Central memory CD8-positive, alpha-beta T cell (primary cell): ENCODE measurements at places on chromosomes 11 and 22.

GRCh38 chr11:44190883-44191230, 95.4 kb downstream of the EXT2 start:
- H3K27ac ChIP-seq: no peak overlapping the region
- H3K36me3 ChIP-seq: peaks cover 3% of the 10 kb centered on the region
- no peaks in the 10 kb centered on the region for H3K27me3 ChIP-seq

- DNase-seq: no peak
- peaks cover 29% of the 10 kb centered on the region for H3K36me3 ChIP-seq
- no peaks in the 10 kb centered on the region for H3K27me3 ChIP-seq
- H3K4me1 ChIP-seq: peaks cover 52% of the 10 kb centered on the region
These were observed 4.0 kb downstream of the NAP1L4 start for GRCh38 chr11:2987881-2988861.

DNA sequence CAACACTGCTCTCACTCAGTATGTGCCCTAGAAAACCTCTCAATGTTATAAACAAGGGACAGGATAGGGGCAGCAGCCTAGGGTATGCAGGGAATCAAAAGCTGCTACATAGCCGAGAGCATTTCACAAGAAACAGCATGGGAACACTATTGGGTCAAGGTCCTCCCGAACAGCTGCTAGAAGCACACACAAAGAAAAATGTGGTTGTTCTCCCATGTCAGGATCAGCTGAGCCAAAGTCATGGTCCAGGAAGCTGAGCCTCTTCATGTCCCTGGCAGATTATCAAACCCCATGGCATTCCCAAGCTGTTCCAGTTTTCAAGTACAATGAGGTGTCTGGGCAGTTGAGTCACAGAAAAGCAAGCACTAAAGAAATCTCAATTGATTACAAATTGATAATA, 21.0 kb upstream of the GDPD4 start:
- H3K36me3 ChIP-seq: peaks cover 5% of the 10 kb centered on the region
- no peak overlapping the region for H3K4me3 ChIP-seq
- H3K4me1 ChIP-seq: no peaks in the 10 kb centered on the region
- DNase-seq: no peak

DNA sequence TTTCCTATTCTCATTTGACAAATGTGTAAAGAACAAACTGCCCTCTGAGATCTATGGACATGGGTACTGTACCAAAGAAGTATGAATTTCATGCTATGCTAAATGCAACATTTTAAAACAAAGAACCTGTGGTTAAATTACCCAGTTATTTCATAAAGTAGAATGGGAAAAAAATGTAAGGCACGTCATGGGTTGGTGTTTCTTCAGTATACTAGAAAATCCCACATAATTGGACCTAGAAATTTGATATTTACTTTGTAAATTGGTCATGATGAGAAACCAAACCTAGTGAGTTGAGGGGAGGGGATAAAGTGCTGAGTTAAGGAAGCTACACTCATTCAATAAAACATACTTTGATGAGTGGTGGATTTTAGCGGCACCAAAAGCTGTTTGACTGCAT, 104.1 kb downstream of the ALX4 start:
- no peak for DNase-seq
- H3K4me3 ChIP-seq: no peak overlapping the region
- no peaks in the 10 kb centered on the region for H3K4me1 ChIP-seq
- H3K27ac ChIP-seq: no peak overlapping the region
- peaks cover 14% of the 10 kb centered on the region for H3K36me3 ChIP-seq
- no peaks in the 10 kb centered on the region for H3K27me3 ChIP-seq

- no peaks in the 10 kb centered on the region for H3K27me3 ChIP-seq
- DNase-seq: no peak
- H3K27ac ChIP-seq: no peak overlapping the region
These were observed 72.0 kb downstream of the LARGE1 start for GRCh38 chr22:33848251-33848650.

DNA sequence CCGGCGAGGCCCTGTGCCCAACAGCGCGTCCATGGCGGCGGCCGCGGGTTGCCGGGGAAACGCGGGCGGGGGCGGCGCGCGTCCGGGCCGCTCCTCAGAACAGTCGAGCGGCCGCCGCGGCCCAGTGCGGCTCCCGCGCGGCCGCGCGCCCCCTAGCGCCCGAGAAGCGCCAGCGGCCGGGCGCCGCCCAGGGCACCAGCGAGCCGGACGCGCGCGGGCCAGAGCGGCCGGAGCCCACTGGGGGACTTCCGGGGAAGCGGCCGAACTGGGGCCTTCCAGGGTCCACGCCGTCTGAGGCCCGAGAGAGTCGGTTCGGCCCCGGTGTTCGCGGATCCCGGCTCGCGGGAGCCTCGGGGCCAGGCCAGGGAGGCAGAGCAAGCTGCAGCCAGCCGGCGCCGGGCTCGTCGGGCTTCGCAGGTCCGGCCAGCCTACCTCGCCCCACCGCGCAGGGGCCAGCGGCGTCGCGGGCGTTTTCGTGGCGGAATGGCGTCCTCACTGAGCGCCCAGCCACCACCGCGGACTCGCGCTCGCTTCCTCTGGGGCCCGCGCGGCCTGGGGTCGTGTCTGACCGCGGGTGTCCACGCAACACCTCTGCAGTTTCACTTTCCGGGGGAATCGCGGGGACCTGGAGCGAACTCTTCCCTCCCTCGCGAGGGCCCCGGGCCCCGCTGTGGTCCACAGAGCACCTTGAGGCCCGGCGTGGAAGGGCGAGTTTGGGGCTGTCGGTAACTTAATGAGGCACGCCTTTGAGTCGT, at the start of gene DENND6B:
TSS of gene DENND6B (minus strand) at position 57 of the 755 bp plus-strand sequence. CDS start at position 33, 24 bp downstream.
- H3K4me1 ChIP-seq: peaks cover 9% of the 10 kb centered on the region
- DNase-seq: peak; percentile 29
- peaks cover 2% of the 10 kb centered on the region for H3K36me3 ChIP-seq
- peak within 1 kb of the TSS; percentile 80 for H3K27ac ChIP-seq
- H3K27me3 ChIP-seq: no peaks in the 10 kb centered on the region

GRCh38 chr11:74020539-74020938, 11.7 kb upstream of the UCP3 start:
- H3K4me3 ChIP-seq: no peak overlapping the region
- H3K27ac ChIP-seq: no peak overlapping the region
- no peak for DNase-seq
- H3K36me3 ChIP-seq: peaks cover 5% of the 10 kb centered on the region
- H3K27me3 ChIP-seq: no peaks in the 10 kb centered on the region
- peaks cover 20% of the 10 kb centered on the region for H3K4me1 ChIP-seq

DNA sequence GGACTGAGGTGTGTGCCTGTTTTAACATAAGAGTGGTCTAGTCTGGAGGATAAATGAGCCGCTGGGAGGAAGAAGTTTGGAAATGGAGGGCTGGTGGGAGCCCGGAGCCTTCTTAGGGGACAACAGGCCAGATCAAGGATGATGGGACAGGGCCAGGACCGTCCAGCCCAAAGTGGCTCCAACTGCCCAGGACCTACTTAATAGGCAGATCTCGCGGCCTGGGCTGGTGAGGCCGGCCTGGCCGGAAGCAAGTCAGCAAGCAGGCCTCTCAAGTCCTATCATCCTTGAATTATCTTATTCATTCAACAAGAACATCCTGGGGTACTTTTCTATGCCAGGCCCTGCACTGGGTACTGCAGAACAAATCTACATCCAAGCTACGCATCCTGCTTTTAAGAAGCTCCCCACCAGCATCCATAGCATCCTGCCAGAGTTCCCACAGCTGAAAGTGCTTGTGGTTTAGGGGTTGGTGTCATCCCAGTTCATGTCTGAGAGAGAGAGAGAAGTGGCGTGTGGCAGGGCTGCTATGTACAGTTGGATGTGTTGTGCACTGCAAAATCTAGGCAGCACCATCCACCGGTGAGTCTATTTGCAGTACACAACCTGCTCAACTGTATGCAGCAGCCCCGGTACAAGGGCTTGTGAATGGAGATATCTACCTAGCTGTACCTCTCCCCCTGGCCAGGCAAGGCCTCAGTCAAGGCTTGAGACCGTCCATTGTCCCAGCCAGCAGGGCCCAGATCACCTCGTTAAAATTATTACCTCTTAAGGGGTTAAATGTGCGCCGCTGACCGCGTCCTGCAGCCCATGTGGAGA, 82.1 kb downstream of the FBLN1 start:
- H3K36me3 ChIP-seq: no peaks in the 10 kb centered on the region
- DNase-seq: no peak
- H3K4me3 ChIP-seq: no peak overlapping the region
- peaks cover 14% of the 10 kb centered on the region for H3K4me1 ChIP-seq

- no peaks in the 10 kb centered on the region for H3K4me1 ChIP-seq
- no peak overlapping the region for H3K27ac ChIP-seq
- H3K27me3 ChIP-seq: peaks cover 51% of the 10 kb centered on the region
- H3K4me3 ChIP-seq: no peak overlapping the region
- peaks cover 1% of the 10 kb centered on the region for H3K36me3 ChIP-seq
These were observed 176.2 kb downstream of the BUD13 start for GRCh38 chr11:116596346-116597260.

GRCh38 chr22:20549232-20549841, 41.9 kb downstream of the MED15 start:
- peaks cover 28% of the 10 kb centered on the region for H3K36me3 ChIP-seq
- DNase-seq: peak; percentile 40
- peak overlapping the region; percentile 98 for H3K27ac ChIP-seq
- H3K4me3 ChIP-seq: peak overlapping the region; percentile 73
- peaks cover 62% of the 10 kb centered on the region for H3K4me1 ChIP-seq

DNA sequence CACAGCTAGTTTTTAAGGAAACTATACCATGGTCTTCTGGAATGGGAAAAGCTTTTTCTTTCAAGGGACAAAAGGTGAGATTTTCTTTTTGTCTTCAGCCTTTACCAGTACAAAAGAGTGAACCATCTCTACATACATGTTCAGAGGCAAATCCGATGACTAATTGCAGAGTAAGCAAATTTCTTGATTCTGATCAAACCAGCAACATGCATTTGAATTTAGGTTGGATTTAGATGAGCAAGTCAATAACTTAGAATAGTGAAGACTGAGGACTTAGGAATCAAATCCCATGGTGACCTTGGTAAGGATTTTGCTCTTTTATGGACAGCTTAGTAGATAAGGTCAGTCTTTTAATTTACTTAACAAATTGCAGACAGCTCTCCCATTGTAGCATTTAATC, 65.9 kb upstream of the BLID start:
- peaks cover 24% of the 10 kb centered on the region for H3K27me3 ChIP-seq
- no peak overlapping the region for H3K4me3 ChIP-seq
- H3K36me3 ChIP-seq: no peaks in the 10 kb centered on the region
- no peaks in the 10 kb centered on the region for H3K4me1 ChIP-seq
- DNase-seq: no peak

DNA sequence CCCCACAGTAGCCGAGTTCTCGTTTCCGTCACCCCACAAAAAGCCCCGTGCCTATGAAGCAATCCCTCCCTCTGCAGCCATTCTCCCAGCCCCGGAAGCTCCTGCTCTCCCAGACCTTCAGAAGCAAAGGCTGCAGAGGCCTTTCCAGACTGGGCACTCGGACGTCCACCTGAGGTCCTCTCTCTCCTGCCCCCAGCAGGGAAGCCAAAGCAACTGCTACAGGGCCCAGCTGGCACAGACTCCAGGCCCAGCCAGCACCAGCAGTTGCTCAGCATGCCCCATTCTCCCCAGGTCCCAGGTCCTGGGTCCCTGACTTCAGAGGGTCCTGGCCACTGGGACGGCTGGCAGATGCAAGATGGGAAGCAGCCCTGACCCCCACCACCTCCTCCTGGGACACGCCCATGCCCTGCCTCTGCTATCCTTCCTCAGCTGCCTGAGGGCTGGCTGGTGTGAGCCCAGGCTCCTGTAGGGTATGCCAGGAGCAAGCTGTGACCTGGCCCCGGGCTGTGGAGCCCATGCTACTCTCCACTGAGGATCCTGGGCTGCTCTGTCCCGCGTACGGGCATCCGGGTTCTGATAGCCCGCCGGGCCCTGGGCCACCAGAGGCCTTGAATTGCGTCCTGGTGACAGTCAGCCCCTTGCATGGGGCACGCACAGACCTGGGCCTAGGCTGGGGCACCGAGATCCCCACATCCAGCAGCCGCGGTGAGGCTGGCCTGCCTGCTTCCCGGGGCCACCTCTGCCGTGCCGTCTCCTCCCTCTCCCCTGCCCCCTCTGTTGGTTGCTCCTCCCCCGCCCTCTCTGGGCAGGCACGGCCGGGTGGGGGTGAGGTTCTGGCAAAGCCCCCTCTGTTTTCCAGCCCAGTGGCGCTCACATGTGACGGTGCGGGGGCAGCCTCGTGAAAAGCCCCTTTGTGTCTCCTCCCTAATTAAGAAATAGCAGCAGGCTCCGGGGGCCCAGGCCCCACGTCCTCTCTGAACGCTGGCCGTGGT, 1310.3 kb downstream of the BRD1 start:
- DNase-seq: no peak
- H3K27me3 ChIP-seq: peaks cover 11% of the 10 kb centered on the region
- no peak overlapping the region for H3K27ac ChIP-seq
- no peaks in the 10 kb centered on the region for H3K4me1 ChIP-seq

DNA sequence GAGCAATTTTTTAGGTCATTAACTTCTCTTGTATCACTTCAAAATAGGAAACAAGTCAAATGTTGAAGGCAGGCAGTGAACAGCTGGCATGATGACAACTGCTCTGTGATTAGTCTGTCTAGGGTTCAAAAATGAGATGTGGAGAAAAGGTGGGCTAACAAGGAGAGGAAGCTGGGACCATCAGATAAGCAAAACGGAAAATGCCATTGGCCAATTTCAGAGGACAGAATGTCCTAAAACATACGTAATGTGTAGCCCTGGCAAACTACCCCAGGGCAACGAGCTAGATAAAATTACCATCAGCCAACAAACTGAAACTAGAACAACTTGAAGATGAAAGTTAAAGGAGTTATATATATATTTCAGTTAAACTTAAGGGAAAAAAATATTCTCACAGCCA, 93.2 kb downstream of the RELT start:
- no peak overlapping the region for H3K4me3 ChIP-seq
- H3K27me3 ChIP-seq: no peaks in the 10 kb centered on the region
- H3K36me3 ChIP-seq: no peaks in the 10 kb centered on the region
- no peak for DNase-seq
- H3K4me1 ChIP-seq: peaks cover 10% of the 10 kb centered on the region

DNA sequence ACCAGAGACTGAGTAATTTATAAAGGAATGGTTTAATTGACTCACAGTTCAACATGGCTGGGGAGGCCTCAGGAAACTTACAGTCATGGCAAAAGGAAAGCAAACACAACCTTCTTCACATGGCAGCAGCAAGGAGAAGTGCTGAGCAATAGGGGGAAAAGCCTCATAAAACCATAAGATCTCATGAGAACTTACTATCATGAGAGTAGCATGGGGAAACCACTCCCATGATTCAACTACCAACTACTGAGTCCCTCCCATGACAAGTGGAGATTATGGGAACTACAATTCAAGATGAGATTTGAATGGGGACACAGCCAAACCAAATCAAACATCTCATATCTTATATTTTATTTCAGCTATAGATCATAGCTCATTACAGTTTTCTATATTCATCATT, 33.0 kb downstream of the GRIA4 start:
- H3K27me3 ChIP-seq: no peaks in the 10 kb centered on the region
- H3K36me3 ChIP-seq: no peaks in the 10 kb centered on the region
- no peak for DNase-seq

DNA sequence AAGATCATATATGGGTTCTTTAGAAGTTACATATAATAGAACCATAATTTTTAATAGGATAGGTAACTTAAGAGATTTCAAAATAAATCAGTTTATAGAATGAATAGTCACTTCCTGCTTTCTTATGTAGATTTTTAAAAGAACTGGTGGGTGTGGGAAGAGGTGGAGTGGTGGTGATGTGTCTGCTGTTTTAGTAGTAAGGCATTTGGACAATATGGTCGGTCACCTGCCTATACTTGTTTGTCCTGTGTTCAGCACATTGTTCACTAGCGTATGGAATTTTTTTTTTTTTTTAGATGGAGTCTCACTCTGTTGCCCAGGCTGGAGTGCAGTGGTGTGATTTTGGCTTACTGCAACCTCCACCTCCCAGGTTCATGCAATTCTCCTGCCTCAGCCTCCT, 39.3 kb downstream of the CCDC81 start:
- H3K27ac ChIP-seq: no peak overlapping the region
- no peak for DNase-seq
- no peak overlapping the region for H3K4me3 ChIP-seq
- no peaks in the 10 kb centered on the region for H3K36me3 ChIP-seq
- no peaks in the 10 kb centered on the region for H3K4me1 ChIP-seq
- H3K27me3 ChIP-seq: no peaks in the 10 kb centered on the region
